ENCODE measurements at places on chromosomes 2 and 18.

GRCh38 chr2:15916336-15916735 lies 24.0 kb upstream of the MYCN start:
- no peak for DNase-seq

DNA sequence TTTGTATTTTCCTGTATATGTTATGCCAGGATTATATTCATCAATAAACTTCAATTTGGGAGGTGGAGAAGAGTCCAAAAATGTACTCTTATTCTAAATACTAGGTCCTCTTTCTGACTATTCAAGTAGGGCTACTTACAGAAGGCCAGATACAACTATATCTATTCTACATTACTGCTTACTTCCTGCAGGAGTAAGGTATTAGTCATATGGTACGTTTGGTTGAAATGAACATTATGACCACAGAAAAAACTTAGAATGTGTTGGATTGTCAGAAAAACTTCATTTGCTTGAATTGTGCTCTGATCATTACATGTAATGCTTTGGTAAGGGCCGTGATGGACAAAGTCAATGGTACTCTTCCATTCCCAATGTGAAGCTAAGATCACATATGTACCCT lies 35.0 kb downstream of the STAT4 start:
- no peak for DNase-seq

DNA sequence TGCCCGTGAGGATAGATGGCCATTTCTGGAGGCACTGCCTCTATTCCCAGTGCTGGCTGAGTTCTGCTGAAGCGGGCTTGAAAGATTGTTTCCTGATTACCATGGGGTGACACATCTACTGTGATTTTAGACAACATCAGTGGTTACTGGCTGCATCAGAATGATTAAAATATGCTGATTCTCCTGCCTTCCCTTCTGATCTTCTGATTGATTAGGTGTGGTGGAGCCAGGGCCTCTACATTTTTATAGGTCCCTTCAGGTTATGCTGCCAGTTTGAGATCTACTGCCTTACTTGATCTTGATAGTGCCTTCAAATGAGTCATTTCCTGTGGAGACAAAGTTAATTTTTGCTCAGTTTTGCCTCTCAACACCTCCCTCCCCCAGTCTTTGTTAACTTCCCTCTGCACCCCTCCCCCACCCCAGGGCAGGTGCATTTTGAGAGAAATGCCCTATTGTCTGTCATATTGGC lies 31.6 kb upstream of the SNORC start:
- peak; percentile 51 for DNase-seq

GRCh38 chr2:182706751-182707150 lies 9.3 kb upstream of the DNAJC10 start:
- no peak for DNase-seq

DNA sequence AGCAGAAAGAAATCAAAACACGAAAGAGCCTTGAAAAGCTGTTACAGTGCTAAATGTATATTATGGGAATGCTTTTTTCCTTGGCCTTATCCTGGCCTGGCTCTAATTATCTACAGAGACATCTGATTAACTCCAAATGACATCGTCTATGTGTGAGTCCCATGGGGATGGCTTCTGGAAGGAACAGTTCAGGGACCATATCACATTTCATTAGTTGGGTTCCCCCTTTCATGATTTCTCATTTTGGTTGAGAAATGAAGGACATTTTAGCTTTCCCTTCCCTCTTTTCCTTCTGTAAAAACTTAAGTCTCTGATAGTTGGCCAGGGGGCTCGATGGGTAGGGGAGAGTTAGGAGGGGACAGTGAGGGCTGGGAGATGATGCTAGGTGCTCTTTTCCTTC lies 116.7 kb downstream of the PRKCE start:
- no peak for DNase-seq

GRCh38 chr18:8041526-8042111 lies 474.5 kb downstream of the PTPRM start:
- DNase-seq = no peak

DNA sequence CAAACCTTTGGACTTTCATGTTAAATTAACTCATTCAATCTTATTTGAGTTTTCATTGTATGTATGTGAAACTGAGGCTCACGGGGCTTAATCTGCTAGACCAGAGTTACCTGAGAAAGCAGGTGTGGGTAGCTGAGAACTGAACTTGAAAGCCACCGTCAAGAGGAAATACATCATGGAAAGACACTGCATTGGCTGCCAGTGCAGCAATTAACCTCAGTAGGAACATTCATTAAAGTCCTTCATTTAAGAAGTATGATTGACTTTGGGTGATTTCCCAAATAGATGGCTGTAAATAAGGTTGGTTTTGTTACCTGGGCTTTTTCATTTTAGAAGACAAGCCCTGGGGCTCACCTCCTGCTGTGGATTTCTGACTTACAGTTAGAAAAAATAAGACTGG lies 36.5 kb upstream of the MGAT5 start:
- DNase-seq = no peak

DNA sequence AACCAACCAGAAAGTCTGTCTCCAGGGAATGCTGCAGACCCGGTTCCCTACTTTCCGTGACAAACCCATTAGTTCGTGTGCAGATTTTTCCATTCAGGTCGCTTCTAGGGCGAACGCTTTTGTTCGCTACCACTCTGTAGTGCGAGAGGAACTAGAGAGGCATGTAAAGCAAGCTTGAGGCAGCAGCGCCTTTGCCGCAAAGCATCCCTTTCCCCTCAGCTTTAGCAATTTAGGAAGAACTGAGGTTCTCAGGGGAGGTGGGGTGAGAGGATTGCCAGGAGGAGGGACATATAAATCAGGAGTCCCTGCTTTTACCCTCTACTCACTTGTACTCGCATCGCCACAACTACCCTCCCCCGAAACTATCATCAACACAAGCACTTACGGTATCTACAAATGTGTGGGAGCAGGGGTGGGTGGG lies 748 bp upstream of the ZNF804A start:
- no peak for DNase-seq

- DNase-seq = no peak
These were observed 250.8 kb downstream of the LRRTM1 start for GRCh38 chr2:80053522-80054345.

- DNase-seq = no peak
These were observed 40.0 kb upstream of the GLS start for GRCh38 chr2:190840569-190841172.

DNA sequence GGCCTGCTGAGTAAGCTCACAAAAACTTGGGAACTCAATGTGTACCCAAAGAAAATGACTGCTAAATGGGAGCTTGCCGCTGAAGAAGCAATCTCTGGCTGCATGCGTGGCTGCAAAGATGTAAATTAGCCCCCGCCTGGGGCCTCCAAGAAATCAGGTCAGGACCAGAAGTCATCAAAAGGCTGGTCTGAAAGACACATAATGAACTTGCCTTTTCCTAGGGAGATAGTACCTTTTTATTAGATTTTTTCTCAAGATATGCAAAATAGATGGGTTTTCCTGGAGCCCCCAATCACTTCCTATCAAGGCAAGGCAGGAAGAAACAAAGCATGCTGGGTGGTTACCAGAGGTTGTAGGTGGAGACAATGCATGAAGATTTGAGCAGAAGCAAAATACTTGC lies 38.9 kb downstream of the PDCL3 start:
- DNase-seq = no peak

GRCh38 chr2:3747826-3748225 lies 44.5 kb downstream of the DCDC2C start:
- DNase-seq = no peak

DNA sequence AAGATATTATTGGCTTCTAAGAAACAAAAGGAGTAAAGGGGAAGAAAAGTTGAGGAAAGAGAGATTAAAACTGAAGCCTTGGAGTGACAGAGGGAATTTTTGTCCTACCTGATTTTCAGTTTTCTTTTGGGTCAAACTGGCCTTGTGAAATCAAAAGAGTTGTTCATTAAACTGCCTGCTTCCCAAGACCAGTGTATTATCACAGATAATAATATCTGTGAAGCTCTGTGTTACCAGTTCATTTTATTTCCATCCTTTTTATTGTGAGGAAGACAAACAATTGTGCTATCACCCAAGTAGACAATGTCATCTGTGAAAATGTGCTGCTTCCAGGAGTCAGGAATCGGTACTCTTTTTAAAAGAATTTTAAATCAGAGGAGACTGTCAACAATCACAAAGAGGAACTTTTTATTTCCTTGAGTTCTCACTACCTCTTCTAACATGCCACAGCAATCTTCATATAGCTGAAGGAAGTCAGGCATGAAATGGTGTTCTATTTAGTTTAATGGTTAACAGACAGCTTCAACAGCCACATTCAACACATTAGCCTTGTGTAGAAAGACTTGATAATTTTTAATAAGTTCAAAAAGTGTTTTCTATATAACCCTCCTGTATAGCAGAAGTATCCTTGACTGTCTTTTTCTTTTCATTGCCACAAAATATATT lies 554.8 kb downstream of the PIK3C3 start:
- DNase-seq = no peak

GRCh38 chr2:1482253-1482675 lies 69.0 kb downstream of the TPO start:
- no peak for DNase-seq

DNA sequence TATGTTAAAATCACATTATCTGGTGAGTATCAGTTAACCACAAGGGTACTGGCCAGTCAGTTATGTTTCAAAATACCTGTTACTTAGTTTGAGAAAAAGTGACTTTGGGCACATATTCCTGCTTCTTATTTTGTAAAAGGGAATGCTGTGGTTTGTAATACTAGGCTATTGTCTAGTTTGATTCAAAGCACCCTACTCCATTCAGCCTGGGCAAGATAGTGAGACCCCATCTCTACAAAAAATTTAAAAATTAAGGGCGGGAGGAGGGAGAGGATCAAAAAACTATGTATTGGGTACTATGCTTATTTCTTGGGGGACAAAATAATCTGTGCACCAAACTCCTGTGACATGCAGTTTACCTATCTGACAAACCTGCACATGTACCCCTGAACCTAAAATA lies 18.9 kb downstream of the MBD5 start:
- DNase-seq = no peak

DNA sequence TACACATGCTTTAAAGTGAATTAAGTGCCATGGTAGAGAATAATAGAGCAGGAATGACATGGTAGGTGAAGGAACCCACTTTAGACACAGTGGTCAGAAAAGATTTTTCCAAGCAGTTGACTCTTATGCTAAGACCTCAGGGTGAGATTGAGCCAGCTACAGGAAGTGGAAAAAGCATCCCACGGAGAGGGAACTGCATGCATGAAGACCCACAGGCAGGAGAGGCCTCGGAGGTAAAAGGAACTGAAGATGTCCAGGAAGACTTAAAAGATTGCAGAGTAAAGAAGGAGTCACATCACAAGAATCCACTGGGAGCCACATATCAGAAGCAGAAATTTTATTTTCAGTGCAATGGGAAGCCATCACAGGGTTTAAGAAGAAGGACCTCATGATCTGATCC lies 499.2 kb upstream of the FAM98A start:
- no peak for DNase-seq

GRCh38 chr2:207403141-207403540 lies 126.6 kb upstream of the CREB1 start:
- DNase-seq = no peak

DNA sequence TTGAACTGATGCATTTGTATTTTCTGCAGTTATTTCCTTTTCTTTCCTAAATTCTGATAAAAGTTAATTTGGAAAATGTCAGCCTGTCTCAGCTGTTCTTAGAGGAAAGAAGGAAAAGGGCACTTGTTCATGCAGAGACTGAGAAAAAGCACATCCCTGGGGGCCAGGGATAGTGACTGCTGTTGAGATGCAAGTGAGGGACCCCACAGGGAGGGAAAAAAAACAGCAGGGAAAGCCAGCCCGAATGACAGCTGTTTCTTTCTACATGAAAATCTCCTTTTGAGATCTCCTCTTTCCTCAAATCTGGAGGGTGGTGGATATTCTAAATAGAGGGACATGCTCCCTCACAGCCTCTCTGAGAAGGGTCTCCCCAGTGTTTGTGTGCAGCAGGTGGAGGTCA lies 14.0 kb upstream of the MTA3 start:
- DNase-seq = no peak

- no peak for DNase-seq
These were observed 39.7 kb upstream of the PNPT1 start for GRCh38 chr2:55733335-55733734.

- DNase-seq = no peak
These were observed 499.7 kb upstream of the KLHL29 start for GRCh38 chr2:22885245-22885644.

DNA sequence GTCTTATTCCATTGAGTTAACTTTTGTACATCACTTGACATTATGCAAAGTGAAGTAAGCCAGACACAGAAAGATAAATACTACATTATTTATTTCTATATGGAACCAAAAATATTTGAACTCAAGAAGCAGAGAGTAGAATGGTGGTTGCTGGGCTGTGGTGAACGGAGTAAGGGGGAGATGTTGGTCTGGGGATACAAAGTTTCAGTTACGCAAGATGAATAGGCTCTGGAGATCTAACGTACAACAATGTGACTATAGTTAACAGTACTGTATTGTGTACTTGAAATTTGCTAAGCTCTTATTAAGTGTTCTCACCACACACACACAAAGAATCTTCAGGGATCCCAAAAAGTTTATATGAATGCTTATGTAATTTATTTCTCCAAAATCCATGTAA lies 124.8 kb upstream of the VWC2L start:
- DNase-seq = no peak

GRCh38 chr18:2522112-2522511 lies 49.2 kb downstream of the METTL4 start:
- no peak for DNase-seq

GRCh38 chr18:78753240-78753639 lies 226.4 kb upstream of the SALL3 start:
- DNase-seq = no peak

GRCh38 chr2:58039170-58039611 lies 7.4 kb upstream of the VRK2 start:
- DNase-seq = no peak

- DNase-seq = no peak
These were observed 79.7 kb downstream of the MRPS9 start for GRCh38 chr2:105117565-105117964.

DNA sequence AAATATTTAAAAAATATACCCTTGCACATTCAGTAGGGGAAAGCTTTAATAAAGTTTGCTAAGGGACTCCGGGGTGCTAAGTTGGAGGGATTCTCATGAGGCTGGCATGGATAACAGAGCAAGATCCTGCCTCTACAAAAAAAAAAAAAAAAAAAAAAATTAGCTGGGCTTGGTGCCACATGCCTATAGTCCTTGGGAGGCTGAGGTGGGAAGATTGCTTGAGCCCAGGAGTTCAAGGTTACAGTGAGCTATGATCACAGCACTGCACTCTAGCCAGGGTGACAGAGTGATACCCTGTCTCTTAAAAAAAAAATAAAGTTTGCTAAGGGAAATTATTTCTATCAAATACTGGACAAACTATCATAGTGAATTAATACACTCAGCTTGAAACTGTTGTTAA lies 17.3 kb upstream of the GPR75 start:
- no peak for DNase-seq

DNA sequence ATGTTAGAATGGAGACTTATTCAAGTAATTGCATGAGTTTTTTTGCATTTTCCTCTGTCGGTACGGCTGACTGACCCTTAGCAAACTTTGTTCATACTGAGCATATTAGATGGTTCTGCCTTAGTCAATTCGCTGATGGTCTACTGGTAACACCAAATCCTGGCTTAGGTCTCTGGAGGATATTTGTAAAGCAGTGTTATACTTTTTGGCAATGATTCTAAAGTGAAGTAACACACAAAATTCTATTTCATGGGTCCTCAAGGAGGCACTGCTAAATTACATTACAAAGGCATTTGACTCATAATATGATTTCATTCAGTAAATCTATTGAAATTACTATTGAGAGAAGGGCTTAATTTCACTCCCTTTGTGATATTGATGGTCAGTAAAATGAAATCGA lies 246.8 kb upstream of the RASGRP3 start:
- DNase-seq = no peak

GRCh38 chr2:183564726-183565125 lies 440.5 kb downstream of the NUP35 start:
- no peak for DNase-seq

GRCh38 chr18:28584731-28585130 lies 407.8 kb upstream of the CDH2 start:
- no peak for DNase-seq

Data from activated CD8-positive, alpha-beta memory T cell treated with anti-CD3 and anti-CD28 coated beads for 1 hour (primary cell).